Stimulated activated naive CD4-positive, alpha-beta T cell treated with Interleukin-2 at 50 U/mL for 16 hours (primary cell): ENCODE measurements at places on chromosomes 7 and 10.

DNA sequence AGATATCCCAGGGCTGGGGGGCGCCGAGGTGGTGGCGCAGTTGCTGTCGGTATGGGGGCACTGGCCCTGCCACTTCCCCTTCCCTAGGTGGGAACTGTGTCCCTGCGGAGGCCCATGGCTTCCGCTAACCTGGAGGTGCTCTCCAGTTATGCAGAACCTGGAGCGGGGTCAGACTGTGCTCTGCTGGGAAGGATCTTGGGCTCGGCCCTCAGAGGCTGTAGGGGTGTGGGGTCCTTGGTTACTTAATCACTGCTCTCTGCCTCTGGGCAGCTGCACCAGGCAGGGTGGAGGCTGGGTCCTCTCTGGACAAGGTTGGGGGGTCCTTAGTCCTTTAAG, 2.4 kb downstream of the BRI3 start:
- no peak for DNase-seq

DNA sequence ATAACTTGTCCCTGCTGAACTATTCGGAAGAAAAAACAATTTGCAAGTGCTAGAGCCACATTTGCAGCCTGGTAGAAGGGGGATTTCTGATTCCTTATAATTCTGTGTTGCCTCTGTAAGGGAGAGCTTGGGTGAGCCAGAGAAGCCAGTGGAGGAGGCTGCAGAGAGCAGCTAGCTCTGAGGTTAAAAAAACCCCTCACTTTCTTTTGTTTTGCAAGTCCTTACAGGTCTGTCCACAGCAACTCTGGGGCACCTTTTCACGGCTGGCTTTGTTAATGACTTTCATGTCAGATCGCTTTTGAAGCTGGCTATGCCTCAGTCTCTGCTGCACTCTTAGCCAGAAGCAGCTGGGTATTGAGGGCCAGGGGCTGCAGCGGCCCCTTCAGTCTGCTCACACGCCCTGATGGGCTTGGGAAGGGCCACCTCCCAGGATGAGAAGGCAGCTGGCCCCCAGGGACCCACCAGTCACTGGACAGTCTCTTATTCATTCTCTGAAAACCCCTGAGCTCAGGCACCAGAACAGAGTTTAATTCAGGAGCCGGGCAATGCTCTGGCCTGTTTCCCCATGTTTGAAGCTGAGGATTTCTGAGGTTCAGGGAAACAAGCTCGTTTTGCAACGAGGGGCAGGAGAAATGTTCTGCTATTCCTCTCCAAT, 30.9 kb downstream of the TRIM8 start:
- DNase-seq, result no peak

- no peak for DNase-seq
Measured at GRCh38 chr10:89175816-89176215, 31.3 kb downstream of the CH25H start.

GRCh38 chr7:51244053-51244452, 72.6 kb downstream of the COBL start:
- DNase-seq, result no peak

- DNase-seq, result no peak
Measured at GRCh38 chr7:33327427-33327826, 198.1 kb downstream of the BBS9 start.

DNA sequence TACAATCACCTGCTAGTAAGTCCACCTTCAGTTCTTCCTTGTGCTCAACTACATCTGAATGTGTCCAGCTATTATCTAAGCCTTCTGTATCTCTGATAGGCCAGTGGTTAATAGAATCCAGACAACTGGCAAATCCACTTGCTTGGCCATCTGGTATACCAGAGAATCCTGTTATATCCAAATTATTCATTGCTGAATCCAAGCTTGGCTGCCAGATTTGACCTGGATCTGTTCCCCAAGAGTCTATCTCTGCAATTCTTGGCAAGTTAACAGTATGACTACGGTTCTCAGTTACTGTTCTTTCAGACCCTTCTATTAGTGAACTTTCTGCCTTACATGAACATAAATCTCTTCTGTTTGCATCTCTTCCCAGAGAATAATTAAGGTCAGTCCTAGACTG, 154.6 kb upstream of the TARP start:
- no peak for DNase-seq

GRCh38 chr10:77428691-77429395, 208.8 kb downstream of the KCNMA1 start:
- DNase-seq, result no peak

GRCh38 chr10:132109341-132110110, 43.8 kb downstream of the JAKMIP3 start:
- DNase-seq, result no peak

- no peak for DNase-seq
Measured at GRCh38 chr10:113463083-113463482, 89.8 kb upstream of the HABP2 start.

- DNase-seq, result no peak
Measured at GRCh38 chr10:128973221-128973620, 493.8 kb upstream of the MGMT start.

DNA sequence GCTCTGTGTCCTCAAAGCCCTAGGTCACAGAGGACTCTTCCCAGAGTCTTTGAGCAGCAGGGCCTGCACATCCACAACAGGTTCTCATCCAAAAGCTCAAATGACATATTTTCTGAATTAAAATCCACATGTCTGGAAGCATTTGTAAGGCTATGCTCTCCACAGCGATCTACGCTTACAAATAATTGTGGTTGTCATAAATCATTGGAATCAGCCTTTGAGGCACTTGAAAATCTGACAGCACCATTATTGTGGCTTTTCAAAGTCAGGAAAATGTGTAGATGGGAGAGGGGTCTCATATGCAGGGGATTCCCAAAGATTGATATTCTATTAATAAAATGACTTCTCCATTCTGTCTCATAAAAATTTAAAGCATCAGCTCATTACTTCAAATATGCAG, 16.3 kb downstream of the GPR26 start:
- no peak for DNase-seq

DNA sequence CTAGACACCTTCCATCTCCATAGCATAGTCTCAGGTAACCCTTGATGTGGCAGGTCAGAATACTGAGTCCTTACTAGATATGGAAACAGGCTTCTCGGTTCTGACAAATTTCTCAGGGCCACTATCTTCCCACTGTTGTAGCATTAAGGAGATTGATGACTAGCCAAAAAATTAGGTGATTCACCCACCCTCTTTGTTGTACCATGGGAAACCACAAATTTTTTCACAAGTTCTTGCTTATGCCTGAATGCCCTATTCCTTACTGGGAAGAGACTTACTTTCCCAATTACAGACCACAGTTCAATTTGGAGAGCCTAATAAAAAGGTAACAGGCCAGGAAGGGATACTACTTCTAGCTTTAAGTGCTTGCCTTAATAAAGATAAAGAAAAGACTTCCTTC, 948.8 kb downstream of the GRM8 start:
- DNase-seq, result no peak

- DNase-seq, result no peak
Measured at GRCh38 chr10:91551856-91552255, 81.0 kb downstream of the PPP1R3C start.

DNA sequence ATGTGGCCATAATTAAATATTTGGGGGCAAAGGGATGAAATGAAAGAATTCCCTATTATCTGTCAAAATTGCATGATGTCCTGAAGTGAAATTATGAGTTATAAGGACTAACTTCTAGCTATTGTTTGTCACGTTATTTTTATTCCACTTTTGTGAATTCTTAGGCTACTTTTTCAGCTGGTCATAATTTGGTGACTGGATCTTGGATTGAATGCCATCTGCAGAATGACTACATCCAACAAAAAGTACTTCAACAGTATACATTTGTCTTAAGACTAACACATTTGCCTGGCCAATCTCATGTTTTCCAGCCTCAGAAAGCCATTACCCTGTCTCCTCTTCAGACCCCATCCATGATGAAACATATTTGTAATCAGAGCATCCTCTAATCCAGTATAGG, 48.1 kb upstream of the WNT16 start:
- DNase-seq, result no peak

GRCh38 chr10:33706191-33706590, 371.7 kb upstream of the NRP1 start:
- no peak for DNase-seq

DNA sequence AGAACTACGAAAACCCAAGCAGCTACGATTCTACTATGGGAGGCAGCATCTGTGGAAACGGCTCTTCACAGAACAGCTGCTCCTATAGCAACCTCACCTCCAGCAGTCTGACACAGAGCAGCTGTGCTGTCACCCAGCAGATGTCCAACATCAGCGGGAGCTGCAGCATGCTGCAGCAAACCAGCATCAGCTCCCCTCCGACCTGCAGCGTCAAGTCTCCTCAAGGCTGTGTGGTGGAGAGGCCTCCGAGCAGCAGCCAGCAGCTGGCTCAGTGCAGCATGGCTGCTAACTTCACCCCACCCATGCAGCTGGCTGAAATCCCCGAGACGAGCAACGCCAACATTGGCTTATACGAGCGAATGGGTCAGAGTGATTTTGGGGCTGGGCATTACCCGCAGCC, 81.6 kb upstream of the SAMD8 start:
- DNase-seq, result no peak

DNA sequence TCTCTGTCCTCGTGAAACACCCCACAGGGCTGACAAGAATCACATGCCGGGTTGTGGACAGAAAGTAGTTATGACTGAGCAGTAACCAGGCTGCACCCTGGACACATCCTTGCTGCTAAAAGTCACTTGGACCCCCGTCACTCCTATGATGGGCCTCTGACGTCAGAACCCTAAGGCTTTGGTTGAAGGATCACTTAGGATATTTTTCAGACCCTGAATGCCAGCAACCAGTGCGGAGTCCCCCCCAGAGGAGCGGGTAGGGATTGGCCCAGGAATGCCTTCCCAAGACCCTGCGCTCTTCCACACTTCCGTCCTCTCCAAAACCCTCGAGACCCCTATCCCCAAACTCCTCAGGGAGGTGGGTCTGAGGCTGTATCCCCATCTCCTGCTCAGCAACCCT, 52.1 kb downstream of the CFAP46 start:
- DNase-seq, result no peak

GRCh38 chr7:27868131-27868550, 128.2 kb downstream of the TAX1BP1 start:
- no peak for DNase-seq

DNA sequence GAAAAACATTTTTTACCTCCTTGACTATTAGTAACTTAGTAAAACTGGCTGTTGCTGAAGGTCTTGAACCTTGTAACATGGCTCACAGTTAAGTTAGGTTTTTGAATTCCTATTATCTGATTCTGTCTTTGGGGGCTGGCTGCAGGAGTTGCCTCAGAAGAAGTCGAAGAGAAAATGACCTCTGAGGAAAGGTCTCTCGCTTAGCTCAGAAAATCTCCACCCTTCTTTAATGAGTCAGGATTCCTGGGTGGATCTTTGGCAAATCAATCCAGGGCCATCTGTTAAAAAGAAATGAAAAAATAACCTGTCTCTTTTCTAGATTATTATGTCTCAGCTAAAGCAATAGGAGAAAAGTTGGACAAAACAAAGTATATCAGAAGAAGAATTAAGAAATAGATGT, 267.8 kb upstream of the SEMA3C start:
- DNase-seq, result no peak

DNA sequence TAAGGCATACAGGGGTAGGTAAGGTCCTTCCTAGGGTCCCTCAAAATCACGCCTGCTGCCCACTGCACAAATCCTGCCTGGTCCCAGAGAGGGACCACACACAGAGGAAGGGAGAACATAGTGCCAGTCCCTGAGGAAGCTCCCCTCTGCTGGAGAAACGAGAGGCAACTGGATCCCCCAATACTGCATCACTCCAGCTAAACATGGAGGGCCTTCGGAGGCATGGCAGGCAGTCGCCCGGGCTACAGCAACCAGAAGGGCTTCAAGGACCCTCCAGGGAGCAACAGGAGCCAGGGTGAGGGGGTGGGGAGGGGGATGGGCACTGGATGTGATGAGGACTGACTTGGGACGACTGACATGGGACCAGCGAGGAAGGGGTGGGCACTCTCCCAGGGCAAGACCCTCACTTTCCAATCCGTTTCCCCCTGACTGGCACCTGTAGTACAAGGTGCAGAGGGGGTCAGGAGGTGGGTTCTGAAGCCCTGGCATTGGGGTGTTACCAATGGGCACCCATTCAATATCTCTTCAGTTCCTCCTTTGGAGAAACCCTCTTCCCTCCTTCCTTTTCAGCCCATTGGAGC, 21.7 kb downstream of the DDIT4 start:
- no peak for DNase-seq

- DNase-seq, result peak; percentile 96
Measured at GRCh38 chr7:4775250-4775847, at the start of gene AP5Z1. AP5Z1 (plus strand) TSS chr7:4775623; CDS start chr7:4775716, 93 bp downstream.
